ENCODE measurements at places on chromosomes 7 and 10.

DNA sequence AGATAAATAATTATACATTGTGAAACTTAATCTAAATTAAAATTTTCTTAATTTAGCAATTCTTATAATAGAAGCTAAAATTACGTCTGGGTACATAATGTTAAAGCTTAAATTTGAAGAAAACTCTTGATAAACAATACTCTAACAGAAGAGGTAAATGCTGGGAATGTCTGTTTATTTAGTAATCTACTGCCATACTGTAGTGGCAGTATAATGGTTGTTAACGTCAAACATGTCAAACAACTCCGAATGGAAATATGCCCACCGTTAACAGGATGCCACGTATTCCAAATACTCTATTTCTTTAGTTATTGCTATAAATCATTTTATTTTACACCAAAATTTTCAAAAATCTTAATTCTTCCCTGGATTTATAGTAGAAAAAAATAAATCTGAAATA is 40.0 kb upstream of the PTPN12 start:
- DNase-seq: no peak

DNA sequence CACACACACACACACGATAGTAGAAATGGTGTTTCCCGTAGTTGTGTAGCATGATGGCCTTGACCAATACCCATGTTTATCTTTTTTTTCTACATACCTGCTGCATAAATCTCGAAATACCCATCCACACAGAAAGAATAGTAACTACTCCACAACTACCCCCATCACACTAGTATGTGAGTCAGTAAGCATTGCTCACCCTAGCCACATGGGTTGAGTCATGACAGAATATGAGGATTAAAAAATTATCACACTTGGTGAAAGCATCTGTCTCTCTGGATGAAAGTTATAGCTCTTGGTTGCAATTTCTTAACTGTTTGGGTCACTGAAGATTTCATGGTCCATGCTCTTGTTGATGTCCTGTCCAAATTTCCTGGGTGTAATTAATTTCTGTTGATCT is 103.4 kb upstream of the MDFIC start:
- no peak for DNase-seq

DNA sequence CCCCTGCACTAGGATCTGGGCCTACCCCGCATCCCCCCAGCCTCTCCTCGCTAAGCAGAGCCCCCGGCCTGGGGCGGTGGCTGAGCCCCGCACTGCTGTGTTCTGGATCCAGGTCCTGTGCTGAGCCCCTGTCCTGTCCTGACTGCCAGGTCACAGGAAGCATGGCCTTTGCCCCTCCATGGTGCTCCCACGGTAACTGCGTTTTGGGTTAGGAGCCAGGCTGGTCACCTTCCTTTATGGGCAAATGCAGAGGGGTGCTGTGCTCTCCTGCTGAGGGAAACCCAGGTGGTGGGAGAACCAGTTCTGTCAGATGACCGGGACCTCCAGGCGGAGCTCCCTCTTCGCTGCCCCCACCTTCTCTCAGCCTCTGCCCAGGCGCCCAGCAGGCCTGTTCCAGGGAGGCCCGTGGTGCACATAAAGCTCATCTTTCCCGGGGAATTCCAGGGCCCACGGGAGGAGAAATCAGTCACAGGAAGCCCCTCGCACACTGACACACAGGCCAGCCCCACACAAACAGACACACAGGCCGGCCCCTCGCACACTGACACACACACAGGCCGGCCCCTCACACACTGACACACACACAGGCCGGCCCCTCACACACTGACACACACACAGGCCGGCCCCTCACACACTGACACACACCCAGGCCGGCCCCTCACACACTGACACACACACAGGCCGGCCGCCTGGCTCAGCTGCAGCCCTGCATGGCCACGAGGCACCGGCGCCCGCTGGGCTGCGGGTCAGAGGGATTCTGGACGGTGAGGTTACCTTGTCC is 75.6 kb downstream of the CFAP46 start:
- no peak for DNase-seq

DNA sequence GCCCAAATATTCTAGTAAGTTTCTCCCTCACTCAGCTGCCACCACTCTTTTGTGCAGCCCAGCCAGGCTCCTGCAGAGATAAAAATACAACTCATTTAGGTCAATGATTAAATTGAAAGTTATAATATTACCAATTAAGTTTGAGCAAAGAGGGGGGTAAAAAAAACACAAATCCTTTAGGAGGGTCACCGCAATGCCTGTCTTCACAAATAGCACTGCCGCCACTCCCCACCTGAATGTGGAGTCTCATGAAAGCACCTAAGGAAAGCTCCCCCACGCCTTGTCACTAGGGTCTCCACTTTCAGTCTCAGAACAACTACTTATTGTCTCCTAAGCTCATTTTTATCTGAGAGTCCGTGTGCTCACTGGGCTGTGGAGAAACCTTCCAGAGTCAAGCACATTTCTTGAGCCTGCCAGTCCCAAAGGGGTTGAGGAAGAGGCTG is 148.7 kb downstream of the FGFR2 start:
- no peak for DNase-seq

DNA sequence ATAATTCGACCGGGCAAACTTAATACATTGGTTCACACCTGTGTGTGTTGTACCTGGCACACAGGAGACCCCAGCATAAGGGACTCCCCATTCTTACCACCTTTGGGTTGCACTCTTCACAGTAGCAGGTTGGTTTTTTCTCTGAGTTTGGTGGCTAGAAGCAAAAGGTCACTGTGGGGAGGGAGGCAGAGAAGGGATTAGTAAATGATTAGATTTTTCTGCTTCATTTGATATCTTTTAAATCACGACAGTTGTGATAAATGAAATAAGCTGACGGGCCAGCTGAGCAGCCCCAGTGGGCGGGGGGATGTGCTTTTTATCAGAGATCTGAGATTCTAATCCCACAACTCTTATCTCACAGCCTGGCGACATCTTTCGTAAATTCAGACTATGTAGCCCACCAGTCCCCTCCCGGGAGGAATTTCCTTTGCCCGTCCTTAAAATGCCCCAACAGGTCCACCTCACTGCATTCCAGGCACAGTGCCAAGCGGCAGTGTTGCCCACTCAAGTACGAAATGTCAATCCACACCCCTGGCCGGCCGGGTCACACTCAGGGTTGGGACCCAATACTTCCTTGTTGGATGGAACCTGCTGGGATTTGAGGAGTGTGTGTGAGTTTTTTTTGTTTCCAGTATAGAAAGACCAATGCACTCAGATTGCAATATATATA is 10.5 kb upstream of the KCP start:
- DNase-seq: no peak
